NAMALWA (cell line): ENCODE measurements at places on chromosomes 5 and 9.

DNA sequence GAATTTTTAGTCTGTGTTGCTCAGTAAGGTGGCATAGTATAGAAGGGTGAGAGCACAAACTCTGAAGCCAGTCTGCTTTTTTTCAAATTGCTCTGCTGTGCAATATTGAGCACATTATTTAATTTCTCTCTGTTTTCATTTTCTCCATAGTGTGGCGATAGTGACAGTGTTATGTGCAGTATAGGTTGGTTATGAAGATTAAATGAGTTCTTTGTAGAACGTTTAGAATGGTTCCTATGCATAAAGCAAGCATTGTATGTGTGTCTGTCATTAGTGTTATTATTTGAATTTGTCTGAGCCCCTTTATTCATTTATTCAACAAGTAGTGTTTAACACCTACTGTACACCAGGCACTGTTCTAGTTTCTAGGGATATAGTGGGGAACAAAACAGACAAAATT, 9.2 kb downstream of the PRR16 start:
- DNase-seq, result no peak

DNA sequence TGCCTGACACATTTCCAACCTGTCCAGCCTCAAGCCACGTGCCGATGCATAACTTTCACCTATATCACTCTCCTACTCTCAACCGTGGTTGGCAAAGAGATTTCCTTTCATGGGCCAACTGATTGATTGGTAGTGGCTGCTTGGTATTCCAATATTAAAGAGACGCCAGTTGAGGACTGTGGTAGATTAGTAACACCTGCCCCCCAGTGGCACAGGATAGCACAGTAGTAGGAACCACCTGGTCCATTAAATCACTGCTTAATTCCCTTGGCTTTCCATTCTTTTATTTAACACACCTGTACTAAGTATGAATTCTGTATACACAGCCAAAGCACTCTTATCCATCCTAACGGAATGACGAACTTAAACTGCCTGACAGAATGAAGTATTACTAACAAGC, 19.1 kb upstream of the FOXB2 start:
- no peak for DNase-seq

- no peak for DNase-seq
Observed at GRCh38 chr9:106333481-106333880, 529.5 kb upstream of the ZNF462 start.

- DNase-seq, result no peak
Observed at GRCh38 chr5:93249651-93250289, 331.2 kb downstream of the NR2F1-AS1 start.

DNA sequence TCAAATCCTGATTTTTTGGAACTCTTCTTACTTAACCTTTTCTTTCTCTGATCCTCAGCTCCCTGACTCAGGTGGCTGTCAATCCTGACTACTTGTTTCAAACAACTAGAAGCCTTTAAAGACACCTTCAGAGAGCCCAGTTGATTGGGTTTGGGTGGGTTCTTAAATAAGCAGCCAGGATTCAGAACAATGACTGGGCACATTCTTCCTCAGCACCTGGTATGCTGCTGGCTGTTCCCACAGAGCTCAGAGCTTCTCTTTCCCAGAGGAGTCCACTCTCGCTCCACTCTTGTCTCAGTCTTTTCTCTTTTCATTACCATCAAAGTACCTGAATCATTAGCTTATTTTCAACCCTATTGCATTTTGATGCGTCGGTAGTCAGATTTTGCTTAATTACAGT, 22.5 kb downstream of the PCSK5 start:
- no peak for DNase-seq

- no peak for DNase-seq
Observed at GRCh38 chr5:54551292-54551691, 33.7 kb downstream of the SNX18 start.

DNA sequence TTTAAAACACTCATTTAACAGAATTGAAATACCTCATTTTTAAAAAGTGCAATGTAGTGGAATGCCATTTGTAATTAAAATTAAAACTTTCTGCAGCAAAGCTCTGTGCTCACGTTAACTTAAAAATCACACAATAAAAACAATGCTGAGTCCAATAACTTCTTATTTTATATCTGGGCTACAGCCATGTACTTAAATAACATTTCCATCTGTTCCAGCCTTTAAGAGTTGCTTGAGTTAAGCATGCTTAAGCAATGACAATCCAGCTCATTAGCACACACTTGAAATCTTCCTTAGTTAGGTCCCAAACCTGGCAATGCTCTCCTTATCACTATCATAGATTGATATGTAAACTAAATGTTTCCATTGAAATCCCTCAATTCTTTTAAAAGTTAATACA, 132.3 kb upstream of the CDH12 start:
- DNase-seq, result no peak
